ENCODE measurements at places on chromosomes 4 and X.

- H3K27me3 ChIP-seq: no peaks in the 10 kb centered on the region
- H3K36me3 ChIP-seq: no peaks in the 10 kb centered on the region
- H3K4me3 ChIP-seq: no peak overlapping the region
- H3K4me1 ChIP-seq: no peaks in the 10 kb centered on the region
- H3K27ac ChIP-seq: no peak overlapping the region
Measured at GRCh38 chr4:158754385-158755180, 14.2 kb upstream of the FNIP2 start.

GRCh38 chr4:152665691-152666395 is 14.0 kb downstream of the TMEM154 start:
- no peak for DNase-seq
- H3K27ac ChIP-seq: no peak overlapping the region
- no peaks in the 10 kb centered on the region for H3K4me1 ChIP-seq
- no peak overlapping the region for H3K4me3 ChIP-seq
- H3K27me3 ChIP-seq: no peaks in the 10 kb centered on the region
- peaks cover 2% of the 10 kb centered on the region for H3K36me3 ChIP-seq

DNA sequence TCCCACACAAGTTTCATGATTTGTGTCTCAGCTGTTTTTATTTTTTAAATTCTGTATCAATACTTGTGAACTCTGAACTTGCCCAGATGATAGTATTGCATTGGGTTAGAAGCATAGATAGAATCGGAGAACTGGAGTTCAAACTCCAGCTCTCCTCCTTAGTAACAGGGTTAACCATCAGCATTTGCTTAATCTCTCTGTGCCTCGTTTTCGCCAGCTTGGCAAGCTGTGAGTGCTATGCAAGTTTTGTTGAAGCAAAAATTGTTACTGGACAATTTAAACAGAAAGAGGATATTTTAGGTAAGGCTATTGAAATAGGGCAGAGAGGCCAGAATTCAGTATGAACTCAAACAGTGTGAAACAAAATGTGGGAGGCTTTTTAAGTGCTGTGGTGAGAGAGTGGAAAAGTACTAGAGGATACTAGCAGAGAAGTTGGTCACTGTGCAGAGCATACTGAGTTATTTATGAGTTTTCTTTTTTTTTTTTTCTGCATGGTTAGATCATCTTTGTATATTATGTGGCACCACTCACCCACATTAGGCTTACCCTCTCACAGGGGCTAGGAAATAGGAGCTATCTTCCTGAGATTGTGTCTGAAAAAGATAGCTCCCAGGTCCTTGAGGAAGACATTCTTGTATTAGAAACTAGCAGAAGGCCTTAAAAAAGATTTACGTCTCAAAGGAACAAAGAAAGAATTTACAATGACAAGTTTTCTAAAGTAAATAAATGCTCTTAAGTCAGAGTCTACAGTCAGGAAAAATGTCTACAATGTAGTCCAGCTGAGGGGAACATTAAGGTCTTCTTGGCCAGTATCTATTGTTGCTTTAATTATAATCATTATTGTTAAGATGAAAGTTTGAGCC is 1126.6 kb downstream of the FAT4 start:
- no peak overlapping the region for H3K4me3 ChIP-seq
- no peak overlapping the region for H3K27ac ChIP-seq
- no peaks in the 10 kb centered on the region for H3K36me3 ChIP-seq

DNA sequence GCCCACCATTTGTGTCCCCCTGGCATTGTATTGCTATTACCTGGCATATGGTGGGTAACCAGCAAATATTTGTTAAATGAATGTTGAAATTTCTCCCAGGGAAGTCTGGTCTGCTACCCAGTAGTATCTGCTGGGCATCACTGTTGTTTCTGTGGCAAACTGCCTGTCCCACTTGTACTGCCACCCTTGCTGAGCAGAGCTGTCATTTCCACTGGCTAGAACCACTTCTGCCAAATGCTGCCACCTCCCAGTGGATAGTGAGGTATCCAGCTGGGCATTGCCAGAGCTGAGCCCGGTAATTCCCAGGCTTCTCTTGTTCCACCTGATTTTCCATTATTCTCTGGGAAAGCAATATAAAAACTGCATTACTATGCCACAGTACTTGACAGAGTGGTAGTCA is 186.7 kb upstream of the NOCT start:
- H3K27me3 ChIP-seq: no peaks in the 10 kb centered on the region
- H3K36me3 ChIP-seq: no peaks in the 10 kb centered on the region
- H3K4me1 ChIP-seq: no peaks in the 10 kb centered on the region
- H3K4me3 ChIP-seq: no peak overlapping the region
- DNase-seq: no peak

DNA sequence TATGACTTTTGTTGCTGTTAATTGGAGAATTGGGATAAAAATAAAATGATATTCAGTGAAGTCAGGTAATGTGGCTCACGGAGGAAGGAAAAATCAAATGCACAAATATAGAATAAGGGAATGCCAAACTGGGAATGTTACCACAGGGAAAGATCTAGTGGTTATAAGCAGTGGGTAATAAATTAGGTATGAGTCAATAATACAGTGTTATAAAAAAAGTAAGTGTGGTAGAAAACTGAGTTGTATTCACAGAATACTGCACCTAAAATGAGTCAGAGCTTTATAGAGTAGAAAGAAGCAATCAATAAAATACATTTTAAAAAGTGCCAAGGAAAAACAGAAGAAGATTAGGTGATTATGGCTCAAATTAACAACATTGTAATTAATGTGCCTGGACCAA is 34.5 kb downstream of the INTS12 start:
- no peak overlapping the region for H3K27ac ChIP-seq
- H3K4me1 ChIP-seq: no peaks in the 10 kb centered on the region
- H3K4me3 ChIP-seq: no peak overlapping the region
- H3K36me3 ChIP-seq: no peaks in the 10 kb centered on the region
- no peak for DNase-seq

- peak; percentile 24 for DNase-seq
- H3K27me3 ChIP-seq: no peaks in the 10 kb centered on the region
- H3K27ac ChIP-seq: no peak overlapping the region
- H3K36me3 ChIP-seq: no peaks in the 10 kb centered on the region
- no peak overlapping the region for H3K4me3 ChIP-seq
- H3K4me1 ChIP-seq: no peaks in the 10 kb centered on the region
Measured at GRCh38 chr4:71697031-71697430, 86.8 kb downstream of the GC start.

DNA sequence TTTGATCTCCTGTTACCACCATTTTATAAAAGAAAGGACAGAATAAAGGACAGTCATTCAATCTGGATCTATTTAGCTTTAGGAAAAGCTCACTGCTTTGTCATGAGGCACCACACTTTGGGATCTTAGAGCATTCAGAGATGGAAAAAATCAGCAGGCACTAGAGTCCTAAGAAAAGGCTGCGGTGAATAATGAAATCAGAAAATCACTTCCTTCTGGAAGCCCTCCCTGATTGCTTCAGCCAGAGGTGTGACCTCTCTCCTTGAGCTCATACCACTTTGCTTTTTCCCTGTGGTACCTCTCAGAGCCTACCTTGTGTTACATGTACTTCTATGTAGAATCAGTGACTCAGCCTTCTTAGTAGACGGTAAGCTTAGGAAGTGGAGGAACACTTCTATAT is 8.7 kb upstream of the TRPC5OS start:
- no peaks in the 10 kb centered on the region for H3K27me3 ChIP-seq
- no peak for DNase-seq
- no peak overlapping the region for H3K27ac ChIP-seq
- no peaks in the 10 kb centered on the region for H3K4me1 ChIP-seq
- H3K36me3 ChIP-seq: no peaks in the 10 kb centered on the region
- H3K4me3 ChIP-seq: no peak overlapping the region

DNA sequence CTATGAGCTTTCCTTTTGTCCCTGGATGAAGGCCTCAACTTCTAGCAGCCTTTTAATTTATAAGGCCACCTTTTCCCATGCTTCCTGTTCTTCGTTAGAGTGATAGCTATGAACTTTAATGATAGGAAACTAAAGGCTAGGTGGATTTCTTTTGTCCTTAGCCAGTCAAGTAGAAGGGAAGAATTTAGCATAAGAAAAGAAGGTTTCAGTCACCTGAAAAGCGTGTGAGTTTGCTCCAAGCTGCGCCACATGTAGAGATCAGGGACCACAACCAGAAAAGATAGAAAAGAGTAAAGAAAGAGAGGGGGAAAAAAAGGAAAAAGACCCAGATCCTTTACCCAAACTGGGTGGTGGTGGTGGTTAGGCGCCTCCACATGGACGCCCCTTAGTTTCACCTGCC is 28.6 kb downstream of the LUZP4 start:
- H3K27ac ChIP-seq: no peak overlapping the region
- no peaks in the 10 kb centered on the region for H3K4me1 ChIP-seq
- no peak overlapping the region for H3K4me3 ChIP-seq
- no peak for DNase-seq
- no peaks in the 10 kb centered on the region for H3K36me3 ChIP-seq

- no peak overlapping the region for H3K4me3 ChIP-seq
- H3K4me1 ChIP-seq: peaks cover 8% of the 10 kb centered on the region
- no peaks in the 10 kb centered on the region for H3K27me3 ChIP-seq
- no peak overlapping the region for H3K27ac ChIP-seq
- no peaks in the 10 kb centered on the region for H3K36me3 ChIP-seq
Measured at GRCh38 chrX:41108463-41109205, 23.4 kb downstream of the USP9X start.

- H3K27me3 ChIP-seq: no peaks in the 10 kb centered on the region
- peaks cover 5% of the 10 kb centered on the region for H3K4me1 ChIP-seq
- DNase-seq: no peak
- no peak overlapping the region for H3K4me3 ChIP-seq
- no peak overlapping the region for H3K27ac ChIP-seq
- H3K36me3 ChIP-seq: no peaks in the 10 kb centered on the region
Measured at GRCh38 chr4:87532907-87533306, 3.7 kb upstream of the SPARCL1 start.

- no peak overlapping the region for H3K4me3 ChIP-seq
- no peaks in the 10 kb centered on the region for H3K4me1 ChIP-seq
- no peak overlapping the region for H3K27ac ChIP-seq
- peak; percentile 61 for DNase-seq
Measured at GRCh38 chrX:132612821-132613564, 124.2 kb upstream of the MBNL3 start.

DNA sequence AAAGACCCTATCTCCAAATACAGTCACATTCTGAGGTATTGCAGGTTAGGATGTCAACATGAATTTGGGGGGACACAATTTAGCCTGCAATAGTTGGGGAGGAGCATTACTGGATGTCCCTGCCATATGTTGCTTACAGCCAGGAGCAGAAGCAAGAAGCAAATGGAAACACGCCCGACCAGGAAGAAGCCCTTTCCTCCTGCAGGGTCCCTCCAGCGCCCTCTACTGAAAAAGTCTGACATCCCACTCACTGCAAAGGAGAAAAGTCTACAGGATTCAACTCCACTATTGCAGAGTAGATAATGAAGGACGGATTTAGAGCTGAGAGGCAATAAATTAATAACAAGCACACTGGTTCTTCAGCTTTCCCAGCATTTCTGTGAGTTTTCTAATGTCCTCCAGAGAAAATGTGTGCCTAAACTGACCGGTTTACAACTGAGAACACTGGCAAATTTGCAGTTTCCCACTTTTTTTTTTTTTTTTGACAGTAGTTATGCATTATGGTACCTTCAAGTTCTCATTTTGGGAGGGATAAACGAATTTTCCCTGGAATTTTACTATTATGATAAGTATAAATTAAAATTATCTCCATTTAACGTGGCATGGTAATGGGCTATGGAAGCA is 31.7 kb downstream of the COQ2 start:
- no peak overlapping the region for H3K4me3 ChIP-seq
- H3K4me1 ChIP-seq: peaks cover 15% of the 10 kb centered on the region
- peak; percentile 71 for DNase-seq
- no peaks in the 10 kb centered on the region for H3K36me3 ChIP-seq
- no peak overlapping the region for H3K27ac ChIP-seq

DNA sequence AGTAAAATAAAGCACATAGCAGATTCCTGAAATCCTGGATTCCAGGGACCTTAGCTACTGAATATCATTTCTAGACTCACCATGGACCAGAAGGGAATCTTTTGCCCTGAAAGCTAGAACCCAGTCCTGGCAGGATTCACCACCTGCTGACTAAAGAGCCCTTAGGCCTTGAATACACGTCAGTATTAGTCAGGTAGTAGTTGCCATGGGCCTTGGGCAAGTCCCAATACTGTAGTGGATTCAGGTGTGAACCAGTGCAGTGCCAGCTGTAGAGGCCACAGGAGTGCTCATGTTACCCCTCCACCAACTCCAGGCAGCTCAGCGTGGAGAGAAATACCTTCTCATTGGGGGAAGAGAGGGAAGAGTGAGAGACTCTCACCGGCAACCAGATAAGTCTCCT is 64.1 kb upstream of the UBQLN2 start:
- H3K27ac ChIP-seq: no peak overlapping the region
- H3K4me3 ChIP-seq: no peak overlapping the region
- no peaks in the 10 kb centered on the region for H3K36me3 ChIP-seq
- peak; percentile 74 for DNase-seq
- peaks cover 2% of the 10 kb centered on the region for H3K4me1 ChIP-seq
- no peaks in the 10 kb centered on the region for H3K27me3 ChIP-seq

GRCh38 chrX:41616935-41617334 is 71.8 kb upstream of the GPR34 start:
- no peaks in the 10 kb centered on the region for H3K36me3 ChIP-seq
- no peak overlapping the region for H3K4me3 ChIP-seq
- H3K27me3 ChIP-seq: no peaks in the 10 kb centered on the region
- no peak for DNase-seq
- no peaks in the 10 kb centered on the region for H3K4me1 ChIP-seq

GRCh38 chr4:921830-922331 is 10.2 kb downstream of the GAK start:
- DNase-seq: no peak
- no peaks in the 10 kb centered on the region for H3K27me3 ChIP-seq
- no peak overlapping the region for H3K27ac ChIP-seq
- no peaks in the 10 kb centered on the region for H3K36me3 ChIP-seq
- H3K4me1 ChIP-seq: peaks cover 3% of the 10 kb centered on the region
- no peak overlapping the region for H3K4me3 ChIP-seq

DNA sequence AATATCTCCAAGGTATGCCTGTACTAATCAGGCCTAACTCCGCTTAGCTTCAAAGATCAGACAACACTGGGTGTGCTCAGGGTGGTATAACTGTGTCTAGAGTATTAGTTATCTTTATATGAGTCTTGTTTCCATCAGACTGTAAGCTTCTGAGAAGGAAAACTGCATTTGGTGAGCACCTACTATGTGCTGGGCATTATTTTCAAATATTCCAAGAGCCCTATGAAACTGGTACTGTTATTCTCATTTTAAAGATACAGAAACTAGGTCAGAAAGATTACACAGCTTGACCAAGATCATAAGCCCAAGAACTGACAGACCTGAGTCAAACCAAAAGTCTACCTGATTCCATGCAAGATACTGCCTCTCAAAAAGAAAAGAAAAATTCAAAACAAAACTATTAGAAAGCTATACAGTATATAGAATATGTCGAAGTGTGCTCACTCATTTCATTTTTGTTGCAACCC is 44.4 kb downstream of the LRBA start:
- H3K4me1 ChIP-seq: no peaks in the 10 kb centered on the region
- H3K4me3 ChIP-seq: no peak overlapping the region

GRCh38 chr4:121189326-121190215 is 25.4 kb upstream of the TNIP3 start:
- no peaks in the 10 kb centered on the region for H3K36me3 ChIP-seq
- no peaks in the 10 kb centered on the region for H3K27me3 ChIP-seq
- no peaks in the 10 kb centered on the region for H3K4me1 ChIP-seq

GRCh38 chr4:88803600-88804096 is 106.0 kb upstream of the NAP1L5 start:
- no peaks in the 10 kb centered on the region for H3K27me3 ChIP-seq
- H3K36me3 ChIP-seq: no peaks in the 10 kb centered on the region
- H3K27ac ChIP-seq: no peak overlapping the region
- DNase-seq: peak; percentile 15
- H3K4me3 ChIP-seq: no peak overlapping the region

Data from trophoblast cell (in vitro differentiated cells and primary cell).